Stimulated activated naive CD8-positive, alpha-beta T cell treated with anti-CD3 and anti-CD28 coated beads, Interleukin-15, Interleukin-2, amounts not matched to agents 100 U/mL and 50 U/mL, for 24 hours (primary cell): ENCODE measurements at places on chromosomes 13 and 19.
A peak's percentile ranks its signal among the peaks of the same experiment; 100 is the strongest.

GRCh38 chr19:18484992-18485391 is 36.9 kb downstream of the ELL start:
- no peak for DNase-seq

- DNase-seq, result peak; percentile 80
Measured at GRCh38 chr13:106917673-106918556, 350.0 kb upstream of the ARGLU1 start.

GRCh38 chr19:18279516-18280246 is 1.7 kb downstream of the JUND start:
- peak; percentile 91 for DNase-seq

GRCh38 chr19:17156296-17156946 is 58.7 kb upstream of the USE1 start:
- no peak for DNase-seq

DNA sequence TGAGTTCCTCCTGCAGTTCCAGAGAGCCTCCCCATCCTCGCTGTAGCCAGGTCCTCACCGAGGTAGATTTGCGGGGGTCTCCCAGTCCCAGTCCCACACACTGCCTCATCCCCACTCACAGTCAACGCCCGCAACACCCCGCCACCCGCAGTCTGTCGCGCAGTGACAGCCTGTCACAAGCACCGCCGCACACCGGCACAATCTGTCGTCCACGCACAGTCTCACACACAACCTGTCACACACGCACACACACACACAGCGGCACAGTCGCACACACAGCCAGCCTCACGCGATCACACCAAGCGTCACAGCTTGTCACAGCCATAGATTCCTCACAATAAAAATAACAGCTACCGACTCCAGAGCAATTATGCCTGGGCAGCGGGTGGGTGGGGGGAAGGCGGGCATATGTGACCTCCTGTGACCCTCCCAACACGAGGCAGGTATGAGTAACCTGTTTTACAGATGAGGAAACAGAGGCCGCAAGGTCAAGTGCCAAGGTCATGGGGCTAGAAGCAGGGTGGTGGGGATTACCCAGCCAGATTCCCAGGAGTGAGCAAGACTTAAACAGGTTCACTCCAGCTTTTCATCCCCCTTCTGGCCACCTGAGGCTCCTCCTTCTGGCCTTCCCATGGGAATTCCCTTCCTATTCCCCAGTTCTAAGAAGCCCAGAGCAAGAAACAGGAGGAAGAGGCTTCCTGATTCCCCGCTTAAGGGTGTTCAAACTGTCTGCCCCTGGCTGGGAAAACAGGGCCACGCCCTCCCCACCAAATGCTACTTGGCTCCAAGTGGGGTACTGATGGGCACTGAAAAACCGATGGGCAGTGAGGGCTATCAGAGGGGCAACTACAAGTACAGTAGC is 13.9 kb downstream of the NFIX start:
- no peak for DNase-seq

GRCh38 chr19:35206855-35207254 is 21.7 kb downstream of the FAM187B start:
- DNase-seq, result peak; percentile 9

DNA sequence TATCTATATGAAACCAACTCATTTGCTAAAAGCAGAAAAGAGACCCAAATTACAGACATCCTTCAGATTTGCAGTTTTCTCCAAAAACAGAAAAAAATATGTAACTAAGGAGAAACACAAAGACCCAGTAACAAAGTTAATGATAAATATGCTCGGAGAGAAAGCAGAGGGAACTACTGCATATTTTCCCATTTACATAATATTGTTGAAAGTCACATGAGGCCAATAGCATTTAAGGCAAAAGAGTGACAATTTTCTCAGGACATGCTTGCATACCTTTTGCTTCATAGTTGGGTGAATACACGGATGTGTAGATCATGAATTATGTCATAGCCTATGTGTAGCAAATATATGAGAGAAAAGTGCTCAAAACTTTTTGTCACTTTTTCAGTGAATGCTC is 310.3 kb downstream of the EFNB2 start:
- no peak for DNase-seq

DNA sequence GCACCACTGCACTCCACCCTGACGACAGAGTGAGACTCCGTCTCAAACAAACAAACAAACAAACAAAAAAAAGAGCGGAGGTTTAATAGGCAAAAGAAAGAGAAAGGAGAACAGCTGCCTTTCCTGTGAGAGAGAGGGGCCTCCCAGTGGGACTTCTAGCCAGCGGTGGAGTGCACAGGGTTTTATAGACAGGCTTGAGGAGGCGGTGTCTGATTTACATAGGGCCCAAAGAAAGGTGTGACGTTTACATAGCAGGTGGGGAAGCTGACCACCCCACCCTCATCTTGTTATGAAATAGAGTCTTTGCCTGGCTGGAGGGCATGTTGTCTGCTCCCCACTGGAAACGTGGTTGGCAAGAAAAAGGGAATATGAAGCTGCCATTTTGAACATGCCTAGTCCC is 106.0 kb upstream of the CSNK1A1L start:
- no peak for DNase-seq

DNA sequence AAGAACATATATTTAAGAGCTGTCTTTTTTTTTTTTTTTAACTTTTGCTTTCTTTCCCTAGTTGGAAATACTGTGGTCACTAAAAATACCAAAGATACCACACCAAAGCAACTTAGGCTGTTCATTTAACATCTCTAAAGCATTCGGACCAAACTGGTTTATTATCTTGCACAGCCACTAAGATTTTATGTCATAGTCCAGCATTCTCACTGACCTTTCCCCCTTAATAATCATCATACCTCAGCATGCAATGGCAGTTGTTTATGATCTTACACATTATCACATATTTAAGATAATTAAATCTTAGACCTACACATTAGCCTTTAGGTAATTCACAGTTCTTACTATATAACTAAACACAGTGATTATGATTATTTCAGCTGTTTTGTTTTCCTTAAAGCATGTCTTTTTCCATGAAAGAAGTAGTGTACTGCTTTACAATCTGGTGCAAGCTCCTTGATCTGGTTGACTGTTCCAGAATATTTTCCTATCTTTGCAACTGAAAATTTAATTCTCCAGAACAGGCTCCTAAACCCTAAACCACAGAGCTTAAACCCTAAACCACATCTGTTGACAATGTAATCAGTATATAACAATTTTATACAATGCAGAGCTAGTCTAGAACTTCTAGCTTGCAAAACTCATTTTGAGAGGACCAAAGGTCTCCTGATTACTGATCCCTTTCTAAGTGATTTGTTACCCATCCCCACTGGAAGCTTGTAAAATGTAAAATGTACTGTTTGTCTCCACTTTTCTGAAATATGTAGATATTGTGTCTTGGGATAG is 74.2 kb downstream of the CDK8 start:
- no peak for DNase-seq

DNA sequence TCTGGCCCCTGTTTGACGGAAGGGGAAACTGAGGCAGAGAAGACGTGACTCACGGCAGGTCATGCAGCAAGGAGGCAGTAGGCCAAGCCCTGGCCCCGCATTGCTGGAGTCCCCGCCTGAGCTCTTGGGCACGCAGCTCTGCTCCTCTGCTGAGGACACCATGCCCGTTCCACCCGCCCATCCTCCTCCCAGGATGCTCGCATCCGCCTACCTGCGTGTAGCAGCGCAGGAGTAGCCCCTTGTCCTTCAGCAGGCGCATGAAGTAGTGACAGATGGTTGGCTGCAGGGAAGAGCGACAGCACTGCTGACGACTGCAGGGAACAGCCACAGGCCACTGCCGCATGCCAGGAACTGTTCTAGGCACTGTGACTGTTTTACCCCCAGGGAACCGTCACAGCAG is 10.5 kb downstream of the SIRT2 start:
- DNase-seq, result no peak

DNA sequence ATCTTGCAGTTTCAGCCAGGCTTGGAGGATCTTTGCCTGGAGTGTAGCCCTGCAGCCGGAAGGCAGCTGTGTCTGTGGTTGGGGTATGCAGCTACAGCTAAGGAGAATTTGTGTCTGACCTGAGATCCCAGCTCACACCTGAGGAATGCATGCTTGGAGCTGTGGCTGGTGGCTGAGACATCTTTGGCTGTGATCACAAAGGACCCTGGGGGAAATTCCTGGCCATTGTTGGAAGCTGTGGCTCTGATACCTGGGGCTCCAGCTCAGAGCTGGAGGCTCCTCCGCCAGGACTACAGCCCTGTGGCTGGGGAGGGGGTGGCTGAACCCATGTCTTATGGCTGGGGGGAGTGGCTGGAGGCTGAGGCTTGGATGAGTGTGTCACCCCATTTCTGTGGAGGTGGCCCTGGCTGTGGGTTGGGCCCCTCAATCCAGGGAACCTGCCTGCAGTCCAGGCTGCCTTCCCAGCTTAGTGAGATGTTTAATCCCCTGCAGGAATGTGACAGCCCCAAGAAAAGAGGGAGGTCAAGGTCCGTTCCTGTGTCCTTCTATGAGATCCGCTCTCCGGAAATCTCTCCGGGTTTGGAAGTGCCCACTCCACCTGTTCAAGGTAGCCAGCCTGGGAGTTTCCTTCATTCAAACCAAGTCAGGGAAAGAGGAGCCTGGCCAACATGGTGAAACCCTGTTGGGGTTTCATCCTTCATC is 27.6 kb downstream of the ARHGEF18 start:
- no peak for DNase-seq

- no peak for DNase-seq
Measured at GRCh38 chr19:6671960-6672359, 2.0 kb upstream of the TNFSF14 start.

DNA sequence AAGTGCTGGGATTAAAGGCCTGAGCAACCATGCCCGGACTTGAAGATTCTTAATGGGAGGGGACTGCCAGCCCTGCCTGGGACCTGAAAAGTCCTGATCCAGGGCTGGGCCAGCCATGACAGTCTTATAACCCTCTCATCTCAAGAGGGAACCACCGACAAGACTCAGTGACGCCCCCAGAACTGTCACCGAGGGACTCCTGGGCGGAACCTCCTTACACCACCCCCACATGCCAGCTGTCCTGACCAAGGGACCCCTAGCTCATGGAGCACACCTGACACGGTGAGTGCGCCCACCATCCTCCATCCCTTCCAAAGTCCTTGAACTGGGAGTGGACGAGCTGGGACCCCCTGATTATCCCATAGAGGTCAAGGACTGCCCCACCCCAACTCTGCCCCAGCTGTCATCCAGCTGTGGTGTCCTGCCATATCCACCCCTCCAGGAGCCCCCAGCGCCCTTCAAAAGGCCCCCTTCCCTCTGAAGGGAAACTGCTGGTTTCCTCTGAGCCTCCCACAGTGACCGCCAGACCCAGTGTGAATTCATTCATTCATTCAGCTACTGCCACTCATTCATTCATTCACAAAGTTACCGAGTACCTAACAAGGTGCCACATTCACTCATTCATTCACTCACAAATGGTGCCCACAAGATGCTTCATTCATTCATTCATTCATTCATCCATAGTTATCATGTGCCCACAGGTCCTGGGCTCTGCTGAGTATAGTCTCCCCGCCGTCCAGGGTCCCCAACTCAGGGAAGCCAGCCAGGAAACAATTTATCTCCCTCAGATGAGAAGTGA is 3.7 kb downstream of the NDUFA11 start:
- no peak for DNase-seq

GRCh38 chr19:44755219-44755618 is 6.7 kb downstream of the BCL3 start:
- DNase-seq, result no peak

DNA sequence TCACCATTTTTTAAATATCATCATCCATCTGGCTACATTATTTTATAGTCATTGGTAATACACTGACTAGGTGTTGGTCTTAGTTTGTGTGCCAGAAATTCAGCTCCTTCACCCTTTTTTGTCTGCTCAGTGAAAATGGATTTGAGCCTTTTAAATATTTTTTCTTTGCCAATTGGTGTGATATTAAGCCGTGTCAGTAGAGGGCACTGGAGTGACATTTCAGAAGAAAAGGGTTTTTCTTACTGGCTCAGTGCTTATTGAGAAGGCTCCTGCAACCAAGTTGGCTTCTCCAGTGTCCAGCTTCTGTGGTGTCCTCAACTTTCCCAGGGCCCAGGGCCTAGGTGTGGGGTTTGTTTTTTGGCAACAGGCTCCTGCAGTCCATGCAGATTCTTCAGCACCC is 546.6 kb downstream of the DACH1 start:
- no peak for DNase-seq

GRCh38 chr13:24192811-24193162 is 32.3 kb downstream of the SPATA13 start:
- DNase-seq, result no peak

DNA sequence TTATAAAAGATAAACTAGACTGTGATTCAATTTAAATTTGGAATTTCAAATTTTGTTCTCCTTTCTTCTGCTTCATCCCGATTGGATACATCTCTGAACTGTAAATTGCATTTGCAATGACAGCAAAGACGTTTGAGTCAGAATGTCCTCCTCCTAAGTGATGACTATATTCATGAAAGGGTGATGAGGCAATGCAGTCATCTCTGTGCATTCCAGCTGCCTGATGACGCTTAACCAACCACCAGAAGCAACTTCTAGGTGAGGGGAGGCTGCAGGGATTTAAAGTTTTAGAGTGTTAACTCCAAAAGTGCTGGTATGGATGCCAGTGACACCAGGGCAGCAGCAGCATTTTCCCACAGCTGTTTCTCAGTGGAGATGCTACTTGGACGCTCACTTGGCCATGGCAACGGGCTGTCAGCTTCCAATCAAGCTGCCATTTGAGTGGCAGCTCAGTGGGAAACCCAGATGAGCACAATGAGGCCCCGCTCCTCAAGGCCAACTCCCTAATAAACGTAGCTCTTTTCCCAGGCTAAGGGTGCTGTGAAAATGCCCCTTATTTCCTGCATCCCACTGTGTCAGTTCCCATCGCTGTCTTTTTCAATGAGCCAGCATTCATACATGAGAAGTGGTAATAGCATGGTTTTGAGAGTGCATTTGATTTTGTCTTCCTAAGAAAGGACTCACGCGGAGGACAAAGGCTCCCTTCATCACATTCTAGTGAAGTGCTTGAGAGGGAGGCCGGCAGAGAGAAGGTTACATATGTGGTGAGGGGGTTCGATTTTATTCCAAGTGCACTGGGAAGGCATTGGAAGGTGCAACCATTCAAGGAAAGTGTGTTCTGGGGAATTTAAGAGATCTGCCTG is 45.2 kb upstream of the AMER2 start:
- DNase-seq, result no peak

DNA sequence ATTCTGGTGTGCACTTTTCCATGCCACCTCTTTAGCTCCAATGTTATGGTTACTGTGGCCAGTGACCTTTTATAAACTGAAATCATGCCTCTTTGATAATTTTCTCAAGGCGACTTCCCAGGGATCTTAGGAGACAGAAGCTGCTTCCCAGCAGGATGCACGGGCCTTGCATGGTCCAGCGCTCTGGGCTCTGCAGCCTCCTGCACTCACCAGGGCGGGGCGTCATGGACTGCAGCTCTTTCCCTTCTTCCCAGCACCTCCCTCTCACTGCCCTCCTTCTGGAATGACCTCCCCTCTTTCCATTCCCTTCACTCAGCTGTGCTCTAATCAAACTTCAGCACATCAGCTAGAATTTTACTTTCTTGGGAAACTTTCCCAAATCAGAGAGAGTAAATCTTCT is 318.3 kb downstream of the IRS2 start:
- DNase-seq, result no peak

GRCh38 chr13:73390100-73390499 is 331.3 kb downstream of the KLF5 start:
- DNase-seq, result no peak
